Stimulated activated CD8-positive, alpha-beta memory T cell treated with anti-CD3 and anti-CD28 coated beads, Interleukin-12 subunit alpha, Interleukin-12 subunit beta, amount 100 ng/mL, for 1 hour (primary cell): ENCODE measurements at places on chromosomes 2 and 18.

DNA sequence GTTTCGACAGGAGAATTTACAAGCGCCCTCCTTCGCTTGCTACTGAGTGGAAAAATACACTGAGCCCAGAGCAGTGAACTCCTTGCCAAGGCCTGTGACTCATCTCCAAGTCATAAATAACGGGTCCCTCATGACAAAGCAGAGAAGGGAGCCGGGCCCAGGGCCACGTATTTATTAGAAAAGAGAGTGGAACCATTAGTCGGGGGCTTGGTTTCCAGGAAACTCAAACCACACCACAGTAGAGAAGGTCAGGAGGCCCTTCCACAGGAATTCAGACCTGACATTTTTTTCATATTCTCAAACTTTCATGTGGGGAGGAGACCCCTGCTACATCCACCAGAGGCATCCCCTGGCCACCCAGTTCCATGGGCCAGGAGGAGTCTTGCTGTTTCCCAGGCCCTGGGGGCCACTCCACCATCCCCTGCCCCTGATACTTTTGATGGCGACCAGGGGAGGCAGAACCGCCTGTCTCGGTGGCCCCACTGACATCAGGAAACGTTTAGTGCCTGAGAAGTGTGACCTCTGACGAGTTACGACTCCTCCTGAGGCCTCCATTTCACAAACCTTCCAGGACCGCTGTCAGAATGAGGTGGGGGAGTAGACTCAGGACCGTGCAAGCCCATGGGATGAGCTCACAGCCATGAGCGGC is 289.7 kb downstream of the DYSF start:
- no peak for DNase-seq

- peak; percentile 8 for DNase-seq
Observed at GRCh38 chr2:109030870-109031475, 42.0 kb upstream of the EDAR start.

DNA sequence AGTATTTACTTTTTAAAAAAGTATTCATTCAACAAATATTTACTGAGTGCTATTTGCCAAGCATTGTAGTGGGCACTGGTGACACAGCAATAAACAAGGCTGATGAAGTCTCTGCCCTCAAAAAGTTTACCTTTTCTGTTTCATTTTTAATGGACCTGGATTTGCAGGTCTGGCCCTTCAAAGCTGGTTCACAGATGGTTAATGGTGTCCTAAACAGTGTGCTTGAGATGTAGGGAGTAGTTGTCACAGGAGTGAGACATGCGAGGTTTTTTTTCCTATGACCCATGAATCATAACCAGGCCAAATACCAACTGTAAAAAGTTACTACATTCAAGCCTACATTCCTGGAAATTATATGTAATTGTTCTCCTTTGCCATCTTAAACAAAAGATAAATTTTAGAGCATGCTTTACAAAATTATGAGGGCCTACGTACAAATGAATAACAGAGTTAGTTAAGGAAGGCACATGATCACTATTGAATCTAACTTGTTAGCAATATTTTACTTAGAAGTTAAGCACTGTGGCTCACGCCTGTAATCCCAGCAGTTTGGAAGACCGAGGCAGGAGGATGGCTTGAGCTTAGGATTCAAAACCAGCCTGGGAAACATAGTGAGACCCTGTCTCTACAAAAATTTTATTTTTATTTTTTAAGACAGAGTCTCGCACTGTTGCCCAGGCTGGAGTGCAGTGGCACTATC is 223.9 kb downstream of the MBD5 start:
- DNase-seq = no peak

DNA sequence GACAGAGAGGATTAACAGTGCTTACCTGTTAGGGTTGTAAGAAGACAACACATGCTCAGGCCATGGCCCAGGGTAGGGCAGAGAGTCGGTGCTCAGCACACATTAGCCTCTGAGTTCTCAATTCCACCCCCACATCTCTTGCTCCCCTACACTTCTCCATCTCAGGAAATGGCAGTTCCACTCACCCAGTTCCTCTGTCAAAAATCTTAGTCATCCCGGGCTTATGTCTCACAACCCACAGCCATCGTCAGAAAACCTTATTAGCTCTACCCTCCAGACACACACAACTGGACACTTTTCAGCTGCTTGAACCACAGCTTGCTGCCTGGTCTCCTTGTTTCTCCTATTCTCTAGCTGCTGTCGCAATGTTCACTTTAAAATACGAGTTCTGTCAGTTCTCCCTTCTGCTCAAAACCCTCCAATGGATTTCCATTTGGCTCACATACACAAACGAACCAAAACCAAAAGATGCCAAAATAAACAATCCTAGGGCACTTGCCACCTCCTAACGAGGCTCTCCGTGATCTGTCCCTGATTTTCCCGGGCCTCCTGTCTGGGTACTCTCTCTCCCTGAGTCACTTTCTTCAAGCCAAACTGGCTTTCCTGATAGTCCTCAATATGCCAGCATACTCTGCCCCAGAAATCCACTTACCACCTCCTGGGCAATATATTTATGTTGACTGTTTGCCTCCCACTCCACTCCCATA is 89.7 kb downstream of the KCTD1 start:
- DNase-seq = no peak

DNA sequence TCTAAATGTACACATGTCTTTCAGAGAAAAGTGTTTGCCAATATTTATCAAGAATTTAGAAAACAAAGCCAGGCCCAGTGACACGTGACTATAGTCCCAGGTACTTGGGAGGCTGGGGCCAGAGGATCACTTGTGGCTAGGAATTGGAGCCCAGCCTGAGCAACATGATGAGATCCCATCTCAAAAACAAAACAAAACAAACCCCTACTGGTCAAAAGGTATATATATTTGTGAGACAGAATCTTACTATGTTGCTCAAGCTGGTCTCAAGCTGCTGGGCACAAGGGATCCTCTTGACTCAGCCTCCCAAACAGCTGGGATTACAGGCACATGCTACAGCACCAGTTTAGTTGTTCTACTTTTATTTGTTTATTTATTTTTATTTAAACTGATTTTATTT is 79.2 kb downstream of the ZDBF2 start:
- no peak for DNase-seq

DNA sequence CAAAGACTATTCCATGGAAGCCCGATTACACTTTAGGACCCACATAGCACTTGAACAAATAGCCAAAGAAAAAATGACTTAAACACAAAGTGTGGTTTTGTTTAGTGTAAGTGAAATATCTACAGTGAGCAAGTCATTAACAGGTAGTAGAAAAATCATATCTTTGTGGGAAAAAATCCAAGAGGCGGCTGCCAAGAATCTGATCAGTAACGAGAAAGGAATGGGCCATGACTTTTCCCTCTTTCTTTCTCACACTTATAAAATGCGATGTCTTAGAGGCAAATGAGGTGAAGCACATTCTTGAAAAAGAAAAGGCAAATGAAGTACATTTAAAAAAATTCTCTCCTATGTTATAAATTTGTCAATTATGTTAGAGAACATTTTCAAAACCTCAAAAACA is 12.9 kb upstream of the GEMIN6 start:
- no peak for DNase-seq

DNA sequence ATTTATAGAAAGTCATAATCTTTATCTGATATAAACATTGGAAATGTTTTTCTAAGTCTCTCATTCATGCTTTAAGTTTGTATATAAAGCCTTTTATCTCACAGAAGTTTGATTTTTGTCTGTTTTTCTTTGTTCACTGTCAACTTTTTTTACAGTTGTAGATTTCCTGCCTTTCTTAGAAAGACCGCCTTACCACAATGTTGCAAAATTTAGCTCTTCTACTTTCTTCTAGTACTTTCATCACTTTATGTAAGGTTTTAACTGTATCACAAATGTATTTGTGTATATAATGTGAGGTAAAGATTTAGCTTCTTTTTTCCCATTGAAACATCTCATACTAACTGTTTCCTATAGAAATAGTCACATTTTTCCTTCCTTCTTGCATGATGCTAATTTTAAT is 136.1 kb downstream of the DNAH6 start:
- no peak for DNase-seq
